SK-N-SH (cell line): ENCODE measurements at places on chromosomes 7 and 10. TPM values are rescaled to one million over a fixed set of nuclear protein-coding genes. Genes with fewer than 3 reads are reported as not detected.

DNA sequence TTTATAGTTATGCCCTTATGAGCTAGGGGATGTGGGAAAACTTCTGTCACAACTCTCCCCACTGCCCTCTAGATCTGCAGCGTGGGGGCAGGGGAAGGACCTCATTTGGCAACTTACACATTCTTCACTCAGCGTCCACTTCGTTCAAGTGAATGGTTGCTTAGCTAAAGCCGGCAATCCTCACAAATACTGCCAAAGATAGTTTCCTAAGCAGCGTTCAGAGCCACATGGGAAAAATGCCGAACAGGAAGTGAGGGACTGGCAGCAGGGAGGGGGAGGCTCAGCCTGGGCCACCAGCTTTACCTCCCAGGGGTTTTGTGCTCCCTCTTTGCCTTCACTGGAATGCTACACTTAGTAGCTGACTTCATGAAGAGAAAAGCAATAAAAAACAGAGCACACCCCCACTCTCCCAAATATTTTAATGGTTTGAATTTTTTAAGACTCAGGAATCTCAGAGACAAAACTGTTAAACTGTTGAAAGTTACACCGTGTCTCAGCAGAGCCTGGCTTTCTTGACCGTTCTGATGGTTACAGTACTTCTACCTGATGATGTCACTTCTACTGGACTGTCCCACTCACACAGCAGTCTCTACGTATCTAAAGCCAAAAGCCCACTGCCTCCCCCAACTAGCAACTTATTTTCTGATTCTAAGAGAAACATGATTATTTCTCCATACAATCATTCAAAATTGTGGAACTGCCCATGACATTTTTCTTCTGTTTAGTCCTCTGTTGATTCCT, 10.4 kb downstream of the GRM3 start:
- no peak for DNase-seq
- H3K4me1 ChIP-seq = no peaks in the 10 kb centered on the region
- no peak overlapping the region for H3K27ac ChIP-seq

- no peak for DNase-seq
- H3K27ac ChIP-seq = no peak overlapping the region
- H3K36me3 ChIP-seq = no peaks in the 10 kb centered on the region
- no peak overlapping the region for H3K4me3 ChIP-seq
Measured at GRCh38 chr10:34205452-34205851, 609.6 kb downstream of the PARD3 start.

- no peaks in the 10 kb centered on the region for H3K27me3 ChIP-seq
- no peak overlapping the region for H3K4me3 ChIP-seq
- H3K4me1 ChIP-seq = peaks cover 18% of the 10 kb centered on the region
- no peak overlapping the region for H3K27ac ChIP-seq
Measured at GRCh38 chr10:48574817-48575380, 30.0 kb downstream of the ARHGAP22 start.

DNA sequence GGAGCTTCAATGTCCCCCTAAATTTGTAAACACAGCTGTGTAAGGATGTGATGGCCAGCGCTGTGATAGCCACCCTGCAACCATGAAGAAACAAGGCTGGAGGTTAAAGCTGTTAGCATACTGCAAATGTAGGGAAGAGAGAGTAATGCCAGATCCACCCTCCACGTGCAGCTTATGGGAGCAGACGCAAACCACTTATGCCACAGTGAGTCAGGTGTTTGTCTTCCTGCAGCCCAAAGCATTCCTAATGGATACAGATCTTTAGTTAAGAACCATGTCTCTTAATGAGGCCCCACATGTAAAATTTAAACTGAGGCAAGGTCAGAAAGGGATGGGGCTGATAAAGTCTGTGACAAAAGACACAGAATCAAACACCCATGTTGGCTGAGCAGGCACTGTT, 13.6 kb upstream of the MYL7 start:
- no peaks in the 10 kb centered on the region for H3K27me3 ChIP-seq
- H3K27ac ChIP-seq = no peak overlapping the region
- no peak overlapping the region for H3K4me3 ChIP-seq
- no peak for DNase-seq
- H3K36me3 ChIP-seq = no peaks in the 10 kb centered on the region

DNA sequence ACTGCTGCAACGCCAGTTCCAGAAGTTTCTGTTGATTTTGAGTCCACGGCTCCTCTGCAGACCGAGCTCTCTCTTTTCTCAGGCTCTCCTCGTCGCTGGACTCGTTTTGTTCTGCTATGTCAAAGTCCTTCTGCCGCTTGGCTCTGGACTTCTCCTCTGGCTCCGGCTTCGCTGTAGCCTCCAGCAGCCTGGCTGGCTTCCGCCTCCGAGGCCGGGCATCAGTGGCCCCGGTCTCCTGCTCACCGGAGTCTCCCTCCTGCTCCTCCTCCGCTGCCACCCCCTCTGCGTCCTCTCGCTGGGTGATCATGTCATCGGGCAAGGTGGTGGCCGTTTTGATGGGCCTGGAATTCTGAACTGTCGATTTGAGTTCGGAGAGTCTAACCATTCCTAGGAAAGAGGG, 225.2 kb downstream of the MLLT10 start:
- no peaks in the 10 kb centered on the region for H3K4me1 ChIP-seq
- H3K27ac ChIP-seq = no peak overlapping the region

DNA sequence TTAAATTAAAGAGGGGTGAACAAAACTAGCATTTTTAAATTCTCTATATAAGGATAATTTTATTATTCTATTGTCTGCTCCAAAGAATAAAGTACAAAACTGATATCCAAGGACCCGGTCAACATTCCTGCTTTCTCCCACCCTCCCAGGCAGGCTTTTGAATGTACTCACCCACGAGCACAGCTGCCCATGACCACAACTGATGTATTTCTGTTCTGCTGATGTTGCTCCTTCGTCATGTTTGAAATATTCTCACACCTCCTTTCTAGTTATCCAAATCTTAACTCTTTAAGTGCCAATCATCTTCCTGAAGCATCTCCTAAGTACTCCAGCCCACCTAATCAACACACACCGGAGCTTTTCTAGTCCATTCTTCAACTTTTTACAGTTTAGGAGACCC, 46.7 kb downstream of the CALD1 start:
- peaks cover 14% of the 10 kb centered on the region for H3K4me1 ChIP-seq
- peaks cover 13% of the 10 kb centered on the region for H3K36me3 ChIP-seq
- no peak for DNase-seq
- no peaks in the 10 kb centered on the region for H3K27me3 ChIP-seq
- H3K27ac ChIP-seq = peak overlapping the region; percentile 94

- H3K27ac ChIP-seq = no peak overlapping the region
- H3K36me3 ChIP-seq = no peaks in the 10 kb centered on the region
- peak; percentile 76 for DNase-seq
- H3K27me3 ChIP-seq = peaks cover 3% of the 10 kb centered on the region; the same call in 1 of the 2 replicates
Measured at GRCh38 chr7:156473476-156474240, 166.9 kb upstream of the RNF32 start.

DNA sequence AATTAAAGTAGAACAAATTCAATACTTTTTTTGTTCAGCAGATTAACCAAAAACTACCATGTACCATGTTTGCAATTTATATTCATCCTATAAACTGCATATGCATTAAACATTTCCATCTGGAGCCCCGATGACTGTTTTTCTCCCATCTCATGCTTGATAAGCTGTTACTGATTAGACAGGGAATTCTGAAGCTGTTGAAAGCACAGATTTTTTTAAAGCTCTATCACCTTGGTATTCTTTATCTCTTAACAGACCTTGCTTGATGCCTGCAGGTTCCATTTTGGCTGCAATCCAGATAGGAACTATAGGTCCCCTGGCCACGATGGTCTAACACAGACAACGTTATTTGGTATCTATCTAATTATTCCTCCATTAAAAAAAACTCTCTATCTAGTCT, 961.7 kb downstream of the CNTNAP2 start:
- no peak overlapping the region for H3K4me3 ChIP-seq
- H3K27ac ChIP-seq = peak overlapping the region; percentile 80; the same call in 1 of the 2 replicates

DNA sequence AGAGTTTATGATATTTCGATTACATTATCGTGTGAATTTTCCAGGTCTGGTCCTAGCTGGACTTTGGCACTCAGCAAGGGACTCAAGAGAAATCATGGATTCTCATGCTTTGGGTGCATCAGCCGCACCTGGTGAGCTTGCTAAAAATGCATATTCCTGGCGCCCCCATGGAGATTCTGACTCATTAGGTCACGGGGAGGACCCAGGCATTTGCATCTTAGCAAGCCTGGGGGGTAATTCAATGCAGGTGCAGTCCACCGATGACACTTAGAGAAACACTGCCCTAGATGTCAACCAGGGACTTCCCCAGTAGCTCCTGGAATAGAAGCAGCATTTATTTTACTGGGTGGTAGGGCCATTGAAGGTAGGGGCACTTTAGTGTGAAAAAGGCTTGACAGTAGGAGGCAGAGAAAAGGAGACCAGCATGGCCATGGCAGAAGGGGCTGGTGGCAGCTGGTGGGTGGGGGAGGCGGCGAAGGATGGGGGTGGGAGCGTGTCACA, 29.9 kb upstream of the PDCD4 start:
- no peak overlapping the region for H3K4me3 ChIP-seq
- DNase-seq = no peak
- H3K4me1 ChIP-seq = no peaks in the 10 kb centered on the region
- no peaks in the 10 kb centered on the region for H3K36me3 ChIP-seq
- no peaks in the 10 kb centered on the region for H3K27me3 ChIP-seq

GRCh38 chr7:22934473-22935065, 79.4 kb downstream of the HYCC1 start:
- H3K4me1 ChIP-seq = no peaks in the 10 kb centered on the region
- no peak for DNase-seq
- no peak overlapping the region for H3K27ac ChIP-seq
- H3K36me3 ChIP-seq = no peaks in the 10 kb centered on the region
- H3K27me3 ChIP-seq = peaks cover 13% of the 10 kb centered on the region; the same call in 1 of the 2 replicates

DNA sequence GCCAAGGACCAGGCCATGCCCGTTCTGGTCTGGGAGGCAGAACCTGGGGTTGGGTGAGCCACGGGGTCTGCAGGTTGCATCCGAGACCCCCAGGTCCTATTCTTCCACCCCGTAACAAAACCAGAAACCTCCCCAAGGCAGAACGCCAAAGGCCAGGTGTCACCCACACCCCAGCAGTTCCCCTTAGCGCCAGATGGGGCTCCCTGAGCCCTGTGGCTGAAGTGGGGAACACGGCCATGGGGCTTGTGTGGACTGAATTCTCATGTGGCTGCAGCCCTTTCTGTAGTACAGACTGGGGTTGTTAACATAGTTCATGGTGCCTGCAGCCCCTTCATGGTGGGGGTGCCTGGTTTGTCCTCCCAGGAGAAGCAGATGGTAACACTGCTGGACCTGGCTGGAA, 10.2 kb downstream of the BRI3 start:
- H3K27me3 ChIP-seq = no peaks in the 10 kb centered on the region
- no peak overlapping the region for H3K27ac ChIP-seq
- no peak overlapping the region for H3K4me3 ChIP-seq
- DNase-seq = peak; percentile 56

GRCh38 chr7:44447874-44448425, 42.5 kb downstream of the NUDCD3 start:
- no peak overlapping the region for H3K4me3 ChIP-seq
- no peak for DNase-seq
- H3K36me3 ChIP-seq = peaks cover 39% of the 10 kb centered on the region
- peaks cover 6% of the 10 kb centered on the region; the same call in 1 of the 2 replicates for H3K4me1 ChIP-seq
- no peaks in the 10 kb centered on the region for H3K27me3 ChIP-seq

DNA sequence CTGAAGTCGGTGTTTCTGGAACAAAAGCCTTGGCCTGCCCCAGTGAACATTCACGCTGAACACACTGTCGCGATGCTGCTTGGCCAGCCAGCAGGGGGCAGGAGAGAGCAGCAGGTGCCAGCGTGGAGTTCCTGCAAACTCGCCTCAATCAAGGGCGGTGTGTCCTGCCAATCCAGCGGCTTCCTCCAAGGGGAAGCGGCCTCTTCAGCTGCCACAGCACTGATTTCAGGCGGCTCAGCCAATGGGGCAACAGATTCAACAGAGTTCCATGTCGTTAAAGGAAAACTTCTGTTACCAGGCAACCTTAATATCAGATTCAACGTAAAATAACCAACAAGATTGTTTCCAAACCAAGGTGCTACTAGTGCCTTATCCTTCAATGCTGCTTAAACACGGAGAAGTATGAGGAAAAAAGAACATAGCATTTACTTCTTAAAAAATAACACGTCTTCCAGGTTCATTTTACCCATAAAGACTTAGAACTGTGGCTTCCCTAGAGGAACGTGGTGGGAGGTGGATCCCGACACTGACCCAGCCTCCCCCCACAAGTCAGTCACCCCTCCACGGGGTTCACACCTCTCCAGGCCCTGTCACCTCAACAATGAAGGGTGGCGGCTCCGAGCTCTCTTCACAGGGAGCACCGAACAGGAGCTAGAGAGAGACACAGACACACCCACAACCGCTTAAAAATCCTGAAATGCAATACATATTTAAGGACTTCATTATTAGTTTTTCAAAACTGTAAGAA, 178.2 kb downstream of the DIP2C start:
- peak overlapping the region; percentile 43 for H3K27ac ChIP-seq
- peaks cover 8% of the 10 kb centered on the region; the same call in 1 of the 2 replicates for H3K4me1 ChIP-seq
- H3K27me3 ChIP-seq = no peaks in the 10 kb centered on the region
- no peaks in the 10 kb centered on the region for H3K36me3 ChIP-seq
- peak overlapping the region; percentile 14; the same call in 1 of the 2 replicates for H3K4me3 ChIP-seq

GRCh38 chr7:42843205-42843800, 68.6 kb downstream of the C7orf25 start:
- no peaks in the 10 kb centered on the region for H3K4me1 ChIP-seq
- no peak overlapping the region for H3K27ac ChIP-seq
- H3K27me3 ChIP-seq = peaks cover 32% of the 10 kb centered on the region; the same call in 1 of the 2 replicates
- H3K4me3 ChIP-seq = 0 out of 2 replicates have a peak overlapping the region, but pooled peaks have one; percentile 44

- H3K36me3 ChIP-seq = no peaks in the 10 kb centered on the region
- no peaks in the 10 kb centered on the region for H3K4me1 ChIP-seq
- H3K27me3 ChIP-seq = no peaks in the 10 kb centered on the region
- H3K27ac ChIP-seq = no peak overlapping the region
- DNase-seq = no peak
Measured at GRCh38 chr10:49052069-49052468, 63.3 kb downstream of the VSTM4 start.

- H3K4me3 ChIP-seq = no peak overlapping the region
- H3K27me3 ChIP-seq = no peaks in the 10 kb centered on the region
- H3K27ac ChIP-seq = no peak overlapping the region
- peaks cover 51% of the 10 kb centered on the region for H3K36me3 ChIP-seq
Measured at GRCh38 chr7:92753614-92754013, 82.8 kb downstream of the CDK6 start.

- no peaks in the 10 kb centered on the region for H3K4me1 ChIP-seq
Measured at GRCh38 chr7:157601530-157601929, 264.7 kb downstream of the DNAJB6 start.

- H3K36me3 ChIP-seq = no peaks in the 10 kb centered on the region
- H3K27me3 ChIP-seq = no peaks in the 10 kb centered on the region
- DNase-seq = no peak
- H3K4me3 ChIP-seq = no peak overlapping the region
- H3K4me1 ChIP-seq = no peaks in the 10 kb centered on the region
Measured at GRCh38 chr10:132198381-132199181, 11.8 kb downstream of the DPYSL4 start.

The PPP1R9A gene
- polyA plus RNA-seq = 0.30 and 0.58 TPM in 2 replicates

The SPDYE6 gene
- polyA plus RNA-seq = not detected in 2 replicates

The CASP7 gene
- polyA plus RNA-seq = 13.6 and 15.1 TPM in 2 replicates

The LIPF gene
- polyA plus RNA-seq = 0.06 and 0.07 TPM in 2 replicates

The MMP21 gene
- polyA plus RNA-seq = 0.02 TPM in 1 of 2 replicates, not detected in the other
